Pancreas (tissue), 10 donors: ENCODE measurements at places on chromosomes 5 and 9. TPM values are rescaled to one million over a fixed set of nuclear protein-coding genes. Genes with fewer than 3 reads are reported as not detected.

Gene SLC36A2
- total RNA-seq, result not detected

Gene HAVCR1
- total RNA-seq, result not detected

Gene FAM169A
- 2.1 TPM for total RNA-seq

Gene DPYSL3
- total RNA-seq, result 2.2 TPM

Gene LHX3
- total RNA-seq, result not detected

Gene SVEP1
- total RNA-seq, result 12.8 TPM

Gene BHMT
- not detected for total RNA-seq

Gene PCDHGC4
- 0.67 TPM for total RNA-seq

GRCh38 chr5:129460936-129461710 is 1.0 kb downstream of the ADAMTS19 start:
- peak; percentile 83 for DNase-seq
- no peak overlapping the region for H3K27ac ChIP-seq
- H3K27me3 ChIP-seq, result no peaks in the 10 kb centered on the region
- no peaks in the 10 kb centered on the region for H3K4me1 ChIP-seq
- H3K4me3 ChIP-seq, result peak overlapping the region; percentile 61

DNA sequence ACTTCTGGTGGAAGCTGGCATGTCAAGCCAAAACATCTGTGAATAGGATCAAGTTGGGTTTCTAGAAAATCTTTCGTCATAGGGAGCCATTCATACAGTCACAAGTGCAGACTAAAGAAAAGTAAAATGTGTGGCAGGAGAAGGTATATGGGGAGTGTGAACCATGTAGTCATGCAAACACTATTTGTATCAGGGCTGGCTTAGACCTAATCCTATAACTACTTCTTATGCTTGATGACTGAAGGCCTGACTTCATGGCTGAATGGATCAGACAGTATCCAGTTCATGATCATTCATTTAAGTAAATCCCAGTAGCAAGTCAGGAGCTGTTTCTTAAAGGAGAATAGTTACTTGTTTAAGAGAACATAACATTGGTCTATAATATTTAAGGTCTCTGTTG is 63.8 kb upstream of the DAPK1 start:
- H3K4me1 ChIP-seq, result peaks cover 5% of the 10 kb centered on the region
- H3K36me3 ChIP-seq, result no peaks in the 10 kb centered on the region
- no peaks in the 10 kb centered on the region for H3K27me3 ChIP-seq
- H3K4me3 ChIP-seq, result no peak overlapping the region
- no peak for DNase-seq

- no peaks in the 10 kb centered on the region for H3K36me3 ChIP-seq
- DNase-seq, result peak; percentile 66
- no peaks in the 10 kb centered on the region for H3K4me1 ChIP-seq
- no peak overlapping the region for H3K27ac ChIP-seq
- no peaks in the 10 kb centered on the region for H3K27me3 ChIP-seq
- H3K4me3 ChIP-seq, result no peak overlapping the region
Measured at GRCh38 chr5:176862330-176862995, 36.7 kb downstream of the HK3 start.

DNA sequence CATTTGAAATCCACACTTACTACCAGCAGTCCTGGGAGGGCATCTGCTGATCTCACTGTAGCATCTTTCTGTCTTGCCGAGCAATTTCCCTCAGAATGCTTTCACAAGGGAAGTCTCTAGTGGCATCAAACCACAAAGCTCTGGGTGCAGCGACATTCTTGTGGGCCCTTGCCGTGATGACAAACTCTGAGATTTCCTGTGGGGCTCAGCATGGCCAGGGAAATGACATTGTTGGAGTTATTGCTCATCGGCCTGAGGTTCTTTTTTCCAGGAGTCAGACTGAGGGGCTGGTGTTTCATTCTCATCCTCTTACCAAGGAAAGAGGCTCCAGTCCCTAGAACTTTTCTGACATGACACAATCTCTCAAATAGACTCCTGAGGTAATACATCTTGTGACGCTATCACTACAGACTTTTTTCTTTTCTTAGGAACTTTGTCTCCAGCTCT is 51.4 kb downstream of the PFDN1 start:
- no peaks in the 10 kb centered on the region for H3K27me3 ChIP-seq
- no peak overlapping the region for H3K4me3 ChIP-seq
- H3K4me1 ChIP-seq, result peaks cover 5% of the 10 kb centered on the region
- no peak overlapping the region for H3K27ac ChIP-seq
- H3K36me3 ChIP-seq, result no peaks in the 10 kb centered on the region
- DNase-seq, result no peak

DNA sequence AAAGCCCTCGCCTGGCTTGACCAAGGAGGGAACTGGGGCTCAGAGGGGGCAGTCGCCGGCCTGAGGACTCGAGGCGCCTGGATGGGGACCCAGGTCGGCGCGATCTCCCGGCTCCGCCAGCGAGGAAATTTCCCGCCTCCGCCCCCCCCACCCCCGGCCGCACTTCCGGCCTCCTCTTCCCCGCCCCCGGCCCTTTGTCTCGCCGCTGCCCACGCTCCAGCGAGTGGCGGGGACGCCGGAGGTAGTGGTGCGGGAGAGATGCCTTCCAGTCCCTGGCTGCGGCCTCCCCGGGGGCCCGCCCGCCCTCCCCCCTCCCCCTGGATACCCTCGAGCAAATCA is 448 bp upstream of the GPRIN1 start:
- H3K36me3 ChIP-seq, result no peaks in the 10 kb centered on the region
- H3K27me3 ChIP-seq, result no peaks in the 10 kb centered on the region
- no peak overlapping the region for H3K27ac ChIP-seq
- H3K4me3 ChIP-seq, result peak overlapping the region; percentile 33
- DNase-seq, result no peak
- H3K4me1 ChIP-seq, result no peaks in the 10 kb centered on the region

- H3K27ac ChIP-seq, result no peak overlapping the region
- H3K27me3 ChIP-seq, result no peaks in the 10 kb centered on the region
- H3K36me3 ChIP-seq, result no peaks in the 10 kb centered on the region
- no peaks in the 10 kb centered on the region for H3K4me1 ChIP-seq
Measured at GRCh38 chr5:94693043-94693822, 74.8 kb downstream of the SLF1 start.

DNA sequence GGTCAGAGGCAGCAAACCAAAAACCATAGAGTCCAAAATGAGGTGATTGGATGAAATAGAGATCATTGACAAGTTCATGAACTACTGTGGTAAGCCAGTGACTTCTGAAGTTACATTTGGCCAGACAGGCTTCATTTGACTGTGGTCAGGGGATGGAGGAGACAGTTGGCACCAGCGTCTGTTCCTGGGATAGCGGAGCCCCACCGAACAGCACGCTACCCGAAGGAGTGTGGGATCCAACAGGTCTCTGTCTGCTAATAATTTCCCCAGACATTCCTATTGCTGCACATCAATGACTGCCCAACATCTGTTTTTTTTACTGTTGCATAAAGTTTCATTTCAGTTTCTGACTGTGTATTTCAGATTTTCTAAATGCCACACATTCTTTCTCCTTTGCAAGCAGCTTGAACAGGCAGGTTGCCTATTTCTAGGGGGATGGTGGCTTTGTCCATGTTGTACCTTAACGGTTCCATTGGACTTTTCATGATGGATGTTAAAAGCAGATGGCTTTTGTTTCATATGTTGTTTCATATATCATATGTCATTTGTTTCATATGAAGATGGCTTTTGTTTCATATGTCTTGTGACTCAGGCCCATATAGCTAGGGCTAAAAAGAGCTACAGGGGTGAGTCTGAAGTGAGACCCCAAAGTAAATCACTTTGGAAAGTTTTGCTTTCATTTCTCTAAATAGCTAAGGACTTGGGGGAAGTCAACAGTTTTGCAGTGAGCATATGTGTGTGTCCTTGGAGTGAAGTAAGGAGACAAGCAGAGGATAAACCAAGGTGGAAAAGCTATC is 180.8 kb downstream of the GOLPH3 start:
- H3K4me3 ChIP-seq, result no peak overlapping the region
- no peaks in the 10 kb centered on the region for H3K4me1 ChIP-seq
- H3K36me3 ChIP-seq, result no peaks in the 10 kb centered on the region
- H3K27me3 ChIP-seq, result no peaks in the 10 kb centered on the region
- H3K27ac ChIP-seq, result no peak overlapping the region
- no peak for DNase-seq

GRCh38 chr9:72598639-72599038 is 77.2 kb downstream of the TMC1 start:
- no peak for DNase-seq
- H3K27me3 ChIP-seq, result no peaks in the 10 kb centered on the region
- H3K27ac ChIP-seq, result no peak overlapping the region
- H3K4me1 ChIP-seq, result no peaks in the 10 kb centered on the region
